ENCODE measurements at places on chromosomes 12 and 14.

GRCh38 chr12:3302401-3303041, 188.5 kb upstream of the PRMT8 start:
- no peak for DNase-seq

GRCh38 chr12:51320311-51320694, 3.7 kb downstream of the BIN2 start:
- no peak for DNase-seq

DNA sequence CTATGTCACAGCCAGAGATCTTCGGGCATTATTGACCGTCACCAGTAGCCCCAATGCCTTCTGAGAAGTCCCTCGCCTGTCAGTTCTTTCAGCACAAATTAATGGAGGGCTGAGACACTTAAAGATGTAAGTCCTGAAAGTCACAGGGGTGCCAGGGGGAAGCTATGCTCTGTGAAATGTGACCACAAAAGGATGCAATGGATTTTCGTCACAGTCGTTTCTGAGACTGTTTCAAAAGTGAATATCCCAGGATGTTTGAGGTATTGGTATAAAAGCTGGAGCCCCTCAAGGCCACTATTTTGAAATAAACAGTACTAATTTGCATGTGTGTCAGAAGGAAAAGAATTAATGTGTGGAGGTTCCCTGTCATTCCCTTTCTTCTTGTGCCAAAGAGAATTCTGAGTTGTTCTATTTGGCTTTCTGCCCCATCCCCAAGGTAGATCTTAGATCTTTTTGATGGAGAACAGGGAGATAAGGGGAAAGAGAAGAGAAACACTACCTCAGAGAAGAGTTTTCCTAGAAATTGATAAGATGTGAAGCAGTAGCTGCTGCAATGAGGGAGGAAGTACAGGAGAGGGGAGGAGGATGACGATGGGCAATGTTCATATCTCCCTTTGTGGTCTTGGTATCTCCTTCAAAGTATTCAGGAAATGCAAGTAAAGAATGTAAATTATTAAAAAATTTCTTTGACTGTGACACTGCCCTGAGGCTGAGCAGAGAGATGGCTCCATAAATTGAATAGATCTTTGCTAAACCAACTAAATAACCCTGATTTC, 101.8 kb upstream of the NAP1L1 start:
- no peak for DNase-seq

- no peak for DNase-seq
Observed at GRCh38 chr14:105711044-105711620, 184.7 kb downstream of the TMEM121 start.

DNA sequence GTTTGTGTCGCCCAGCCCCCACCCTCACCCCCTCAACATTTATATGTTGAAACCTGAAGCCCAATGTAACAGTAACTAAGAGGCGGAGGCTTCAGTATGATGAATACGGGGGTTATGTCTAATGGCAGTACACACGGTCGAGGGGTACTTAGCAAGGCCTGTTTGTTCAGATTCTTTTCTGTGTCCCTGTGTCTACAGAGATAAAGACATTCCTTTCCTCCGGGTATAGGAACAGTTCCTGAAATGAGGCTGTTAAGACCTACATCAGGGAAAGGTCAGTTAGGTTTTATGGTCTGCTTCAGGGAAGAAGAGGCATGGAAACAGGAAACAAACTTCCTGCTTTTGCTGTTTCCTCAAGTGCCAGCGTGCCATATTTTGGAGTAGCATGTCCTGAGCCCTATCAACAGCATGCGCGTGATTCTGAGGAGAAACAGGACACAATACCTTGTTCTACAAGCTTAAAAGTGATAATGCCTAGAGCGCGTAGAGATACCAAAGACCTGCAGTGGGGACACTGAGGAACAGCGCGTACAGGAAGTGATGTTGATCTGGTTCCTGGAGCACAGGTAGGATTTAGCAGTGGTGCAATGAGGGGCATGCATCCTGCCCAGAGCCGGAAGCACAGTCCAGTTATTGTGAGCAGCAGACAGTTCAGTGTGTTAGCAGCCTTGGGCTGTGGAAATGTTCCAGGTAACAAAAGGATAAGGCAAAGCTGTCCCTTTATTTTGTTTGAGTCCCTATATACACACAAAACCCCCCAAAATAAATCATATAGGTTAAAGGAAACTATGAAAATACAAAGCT, 47.2 kb downstream of the FGD4 start:
- DNase-seq: no peak

DNA sequence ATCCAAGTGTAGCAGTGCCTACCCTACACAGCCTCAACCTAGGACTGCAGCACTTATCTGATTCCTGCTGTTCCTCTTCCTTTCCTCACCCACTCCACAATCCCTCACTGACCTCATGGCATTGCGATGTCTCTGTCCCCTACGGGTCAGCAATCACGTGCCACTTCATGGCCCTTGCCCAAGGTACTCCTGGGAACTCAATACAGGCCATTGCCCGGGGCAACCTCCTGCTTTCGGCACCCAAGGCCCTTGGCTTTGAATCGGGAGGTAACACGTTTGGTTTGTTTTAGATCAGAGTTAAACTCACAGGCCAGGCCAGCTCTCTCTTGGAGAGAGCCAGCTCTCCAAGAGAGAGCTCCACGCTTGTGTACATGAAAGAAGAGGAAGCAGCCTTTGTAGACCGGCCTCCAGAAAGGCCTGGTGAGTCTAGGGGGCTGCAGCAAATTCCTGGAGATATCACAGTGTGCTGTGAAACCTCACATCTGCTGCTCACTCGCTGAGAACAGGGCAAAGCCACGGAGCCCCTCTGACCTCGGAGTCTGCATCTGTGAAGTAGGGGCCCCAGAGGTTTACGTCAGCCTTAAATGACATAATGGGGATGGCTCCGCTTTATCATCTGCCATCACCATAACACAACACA, 12.2 kb downstream of the CLMN start:
- no peak for DNase-seq

GRCh38 chr12:57162553-57163125, 15.2 kb upstream of the LRP1-AS start:
- DNase-seq: no peak

DNA sequence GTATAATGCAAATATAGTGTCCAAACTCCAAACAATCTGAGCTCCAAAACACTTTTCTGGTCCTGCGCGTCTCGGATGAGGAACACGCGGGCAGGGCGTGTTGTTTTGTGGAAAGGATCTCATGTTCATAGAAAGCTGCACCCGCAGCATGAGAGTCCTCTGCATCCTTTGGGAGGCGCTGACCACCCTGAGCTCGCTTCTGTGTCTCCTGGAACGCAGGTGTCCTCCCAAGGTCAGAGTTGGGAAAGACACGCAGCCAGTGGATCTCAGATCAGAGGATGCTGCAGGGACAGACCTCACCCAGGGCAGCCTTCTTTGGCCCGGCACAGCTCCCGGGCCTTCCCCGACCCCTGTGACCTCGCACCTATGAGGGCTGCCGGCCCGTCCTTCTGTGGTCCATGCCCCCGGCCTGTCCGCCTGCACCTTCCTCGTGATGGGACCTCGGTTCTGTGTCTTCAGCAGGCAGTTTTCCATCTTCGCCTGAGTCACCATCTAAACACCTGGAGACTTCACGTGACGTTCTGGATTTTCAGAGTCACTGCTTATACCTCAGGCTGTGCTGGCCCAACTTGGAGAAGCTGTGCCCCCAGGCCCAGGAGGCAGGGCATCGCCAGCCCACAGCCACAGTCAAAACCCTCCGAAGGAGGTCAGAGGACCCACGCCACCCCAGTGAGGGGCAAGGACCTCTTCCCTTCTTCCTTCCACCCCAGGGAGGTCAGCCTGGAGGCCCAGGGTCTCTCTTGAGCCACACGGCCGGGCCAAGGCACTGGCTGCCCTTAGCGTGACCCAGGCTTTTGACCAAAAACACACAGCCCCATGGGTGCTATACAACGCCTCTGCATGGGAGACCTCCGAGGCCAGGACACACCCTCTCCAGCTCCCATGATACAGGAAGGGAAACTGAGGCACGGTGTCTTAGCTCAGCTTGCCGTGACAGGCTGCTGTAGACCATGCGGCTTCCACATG, 25.9 kb downstream of the MMP17 start:
- no peak for DNase-seq

GRCh38 chr14:84090837-84091236, 1439.1 kb upstream of the FLRT2 start:
- no peak for DNase-seq

- DNase-seq: no peak
Observed at GRCh38 chr14:35631071-35631805, 97.3 kb downstream of the INSM2 start.

- DNase-seq: no peak
Observed at GRCh38 chr12:103620395-103620794, 33.3 kb downstream of the STAB2 start.

DNA sequence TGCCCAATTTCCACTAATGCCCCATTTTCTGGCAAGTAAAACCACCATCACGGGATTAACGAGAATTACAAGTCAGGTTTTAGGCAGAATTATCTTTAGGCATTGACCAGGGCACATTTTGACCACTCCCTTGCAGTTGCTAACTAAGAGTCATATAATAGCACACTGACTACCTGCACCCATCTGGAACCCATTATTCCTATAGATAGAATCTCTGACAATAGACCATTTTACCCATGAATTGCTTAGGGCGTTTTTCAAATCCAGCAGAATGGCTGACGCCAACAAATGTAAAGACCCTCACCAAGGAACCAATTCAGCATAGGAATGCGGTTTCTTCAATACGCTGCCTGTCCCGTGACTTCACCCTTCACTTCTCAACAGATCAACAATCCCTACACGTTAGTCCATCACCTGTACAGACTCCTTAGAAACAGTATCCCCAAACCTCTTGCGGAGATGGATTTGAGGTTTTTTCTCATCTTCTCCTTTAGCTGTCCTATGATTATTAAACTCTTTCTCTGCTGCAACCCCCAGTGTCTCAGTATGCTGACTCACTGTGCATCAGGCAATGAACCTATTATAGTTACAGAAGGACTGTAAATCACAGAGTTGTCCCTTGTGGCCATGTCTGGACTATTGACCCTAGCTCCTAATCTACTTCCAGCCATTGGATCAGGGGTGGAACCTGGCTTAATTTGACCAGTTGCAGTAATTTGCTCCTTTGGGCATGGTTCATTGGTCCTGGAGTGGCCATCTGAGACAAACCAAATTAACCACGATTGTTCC, 177.3 kb upstream of the PLXNC1 start:
- DNase-seq: no peak

DNA sequence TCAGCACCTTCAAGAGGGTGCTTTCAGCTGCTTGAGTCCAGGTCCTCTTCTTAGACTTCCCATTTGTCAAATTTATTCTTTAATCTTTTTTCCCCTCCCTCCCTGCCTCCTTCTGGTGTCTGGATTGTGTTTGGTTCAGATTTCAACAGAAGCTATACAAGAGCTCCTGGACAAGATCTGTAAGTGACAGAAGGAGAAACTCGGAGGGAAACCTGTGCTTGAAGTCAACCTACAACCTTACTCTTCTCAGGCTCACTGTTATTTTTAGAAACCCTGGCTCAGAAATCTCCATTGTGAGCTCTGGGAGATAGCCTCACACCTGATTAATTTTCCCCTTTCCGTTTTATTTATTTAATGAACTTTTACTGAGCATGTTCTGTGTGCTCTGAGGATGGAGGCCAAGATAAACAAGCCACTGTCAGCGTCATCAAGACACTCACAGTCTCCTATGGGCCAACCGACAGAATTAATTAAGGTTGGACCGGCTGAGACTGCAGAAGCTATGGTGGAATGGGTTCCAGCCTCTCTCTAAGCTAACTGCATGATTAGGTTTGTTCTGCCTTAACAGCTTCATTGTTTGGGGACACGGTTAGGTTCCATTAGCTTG, 13.5 kb downstream of the PDE1B start:
- no peak for DNase-seq

GRCh38 chr12:130672089-130672820, 43.8 kb downstream of the RIMBP2 start:
- no peak for DNase-seq

GRCh38 chr12:18998343-18999261, 130.9 kb upstream of the PLEKHA5 start:
- DNase-seq: no peak

GRCh38 chr14:100692256-100692655, 34.4 kb upstream of the DLK1 start:
- DNase-seq: no peak

DNA sequence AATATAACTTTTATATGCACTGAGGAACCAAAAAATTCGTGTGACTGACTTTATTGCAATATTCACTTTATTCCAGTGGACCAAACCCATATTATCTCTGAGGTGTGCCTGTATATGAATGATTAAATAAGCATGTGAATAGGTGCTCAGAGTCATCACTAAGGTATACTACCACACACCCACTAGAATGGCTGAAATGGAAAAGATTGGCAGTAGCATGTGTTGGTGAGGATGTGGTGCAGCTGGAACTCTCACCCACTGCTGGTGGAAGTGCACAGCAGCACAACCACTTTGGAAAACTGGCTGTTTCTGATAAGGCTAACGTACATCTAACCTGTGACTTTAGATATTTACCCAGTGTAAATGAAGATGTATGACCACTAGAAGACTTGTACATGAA, 36.8 kb downstream of the GOLGA5 start:
- DNase-seq: no peak

GRCh38 chr14:59176765-59177164, 11.7 kb upstream of the DAAM1 start:
- DNase-seq: no peak

GRCh38 chr12:116194935-116195431, 82.5 kb downstream of the MED13L start:
- no peak for DNase-seq

DNA sequence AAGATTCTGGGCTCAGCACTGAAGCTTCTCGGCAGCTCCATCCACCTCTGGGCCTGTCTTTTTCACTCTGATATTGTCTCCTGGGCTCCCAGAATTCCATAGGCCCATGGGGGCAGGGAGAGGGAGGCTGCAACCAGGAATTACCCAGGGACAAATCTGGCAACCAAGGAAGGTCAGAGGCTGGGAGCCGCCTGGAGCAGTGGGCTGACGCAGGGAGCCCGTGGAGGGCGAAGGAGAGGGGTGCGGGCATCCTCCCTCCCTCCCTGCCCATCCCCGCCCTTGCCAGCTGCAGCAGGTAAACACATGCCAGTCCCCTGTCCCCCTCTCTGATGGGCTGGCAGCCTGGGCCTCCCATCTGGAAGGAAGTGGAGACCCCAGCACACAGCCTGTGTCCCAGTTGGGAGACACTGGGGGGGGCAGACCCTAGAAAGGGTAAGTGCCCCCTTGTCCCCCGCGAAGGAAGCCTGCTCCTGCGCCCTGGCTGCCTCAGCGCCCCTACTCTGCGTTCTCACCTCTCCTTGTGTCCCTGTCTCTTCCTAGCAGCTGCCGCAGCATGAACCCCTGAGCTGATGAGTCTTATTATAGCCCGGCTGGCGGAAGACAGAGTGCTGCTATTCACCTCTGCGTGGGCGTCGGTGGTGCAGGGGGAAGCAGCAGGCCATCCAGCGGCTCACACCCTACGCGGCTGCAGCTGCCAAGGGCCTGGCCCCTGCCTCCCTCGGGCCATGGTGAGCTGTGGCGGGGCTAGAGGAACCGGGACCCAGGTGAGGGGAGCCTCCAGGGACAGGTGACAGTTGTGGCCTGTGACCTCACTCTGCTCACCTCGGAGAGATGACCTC, 6.7 kb downstream of the LRTM2 start:
- no peak for DNase-seq

- no peak for DNase-seq
Observed at GRCh38 chr14:87628129-87628528, 364.9 kb downstream of the GALC start.
